ENCODE measurements at places on chromosomes 1 and 21.

DNA sequence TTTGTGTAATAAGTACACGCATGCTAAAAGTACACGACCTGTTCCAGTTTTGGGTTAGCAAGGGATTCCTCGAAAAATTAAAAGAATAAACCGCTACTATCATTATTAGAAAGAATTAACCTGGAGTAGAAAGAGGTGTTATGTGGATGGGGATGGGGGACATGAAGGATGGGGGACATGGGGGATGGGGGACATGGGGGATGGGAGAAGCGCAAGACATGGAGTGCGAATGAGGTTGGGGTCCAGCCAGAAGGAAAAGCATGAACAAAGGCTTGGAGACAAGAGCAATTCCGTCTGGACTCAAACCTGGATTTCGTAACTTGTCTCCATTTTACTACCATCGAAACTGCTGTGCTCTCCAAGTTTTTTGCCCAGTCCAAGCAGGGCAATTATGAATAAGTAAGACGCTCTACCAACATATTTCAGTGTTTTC, 591 bp upstream of the KDM1A start:
- DNase-seq, result no peak

GRCh38 chr1:88595355-88596002, 88.6 kb upstream of the PKN2 start:
- no peak for DNase-seq

GRCh38 chr1:162755306-162755705, 35.2 kb upstream of the HSD17B7 start:
- DNase-seq, result no peak

DNA sequence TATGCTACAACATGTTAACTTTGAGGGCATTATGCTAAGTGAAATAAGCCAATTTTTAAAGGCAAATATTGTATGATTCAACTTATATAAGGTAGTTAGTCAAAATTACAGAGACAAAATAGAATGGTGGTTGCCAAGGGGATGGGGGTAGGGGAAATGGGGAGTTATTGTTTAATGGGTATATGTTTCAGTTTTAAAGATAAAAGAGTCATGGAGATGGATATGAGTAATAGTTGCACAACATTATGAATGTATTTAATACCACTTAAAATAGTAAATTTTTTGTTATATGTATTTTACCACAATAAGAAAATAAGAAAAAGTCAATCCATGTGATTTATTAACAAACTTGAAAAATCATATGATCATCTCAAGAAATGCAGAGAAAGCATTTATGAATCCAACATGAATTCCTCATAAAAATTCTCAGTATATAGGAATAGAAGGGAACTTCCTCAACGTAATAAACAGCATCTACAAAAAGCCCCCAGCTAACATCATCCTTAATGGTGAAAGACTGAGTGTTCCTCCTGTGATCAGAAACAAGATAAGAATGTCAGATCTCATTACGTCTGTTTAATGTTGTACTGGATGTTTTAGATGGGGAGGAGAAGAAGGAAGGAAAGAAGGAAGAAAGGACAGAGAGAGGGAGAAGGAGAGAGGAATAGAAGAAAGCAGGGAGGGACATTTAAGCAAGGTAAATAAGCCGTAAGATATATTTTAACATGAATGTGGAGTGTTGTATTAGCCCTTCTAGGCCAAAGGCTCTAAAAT, 6.7 kb upstream of the TSEN15 start:
- DNase-seq, result no peak

DNA sequence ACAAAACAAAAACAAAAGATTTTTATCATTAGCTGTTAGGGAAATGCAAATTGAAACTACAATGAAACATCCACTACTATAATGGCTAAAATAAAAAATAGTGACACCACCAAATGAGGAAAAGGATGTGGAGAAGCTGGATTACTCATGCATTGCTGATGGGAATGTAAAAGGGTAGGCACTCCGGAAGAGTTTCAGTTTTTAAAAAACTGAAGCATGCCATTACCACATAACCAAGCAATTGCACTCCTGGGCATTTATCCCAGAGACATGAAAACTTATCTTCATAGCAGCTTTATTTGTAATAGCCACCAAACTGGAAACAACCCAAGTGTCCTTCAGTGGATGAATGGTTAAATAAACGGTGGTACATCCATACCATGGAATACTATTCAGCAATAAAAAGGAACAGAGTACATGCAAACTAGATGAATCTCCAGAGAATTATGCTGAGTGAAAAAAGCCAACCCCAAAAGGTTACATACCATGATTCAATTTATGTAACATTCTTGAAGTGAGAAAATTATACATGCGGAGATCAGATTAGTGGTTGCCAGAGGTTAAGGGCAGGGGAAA, 14.5 kb upstream of the CFAP298 start:
- no peak for DNase-seq

DNA sequence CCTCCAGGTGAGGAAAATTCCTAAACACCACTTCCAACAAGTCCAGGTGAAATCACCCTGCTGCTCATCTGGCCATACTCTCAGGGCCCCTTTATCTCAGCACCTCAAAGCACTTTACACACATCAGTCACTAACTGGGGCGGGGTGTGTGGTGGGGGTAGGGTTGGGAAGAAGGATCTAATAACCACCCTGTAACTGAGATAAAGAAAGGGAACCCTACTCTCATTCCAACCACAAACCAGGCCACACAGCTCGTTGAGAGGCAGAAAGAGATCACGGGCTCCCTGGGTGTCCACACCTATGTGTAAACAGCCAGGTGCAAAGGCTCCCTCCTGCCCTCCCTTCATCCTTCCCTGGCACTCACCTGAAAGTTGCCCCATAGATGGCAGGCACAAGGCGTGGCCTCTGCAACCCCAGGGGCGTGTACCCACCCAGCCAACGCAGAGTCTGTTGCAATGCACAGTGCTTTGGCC, 20.4 kb downstream of the GPR161 start:
- DNase-seq, result no peak

- DNase-seq, result no peak
Measured at GRCh38 chr1:228474507-228474906, 12.7 kb upstream of the RNF187 start.

DNA sequence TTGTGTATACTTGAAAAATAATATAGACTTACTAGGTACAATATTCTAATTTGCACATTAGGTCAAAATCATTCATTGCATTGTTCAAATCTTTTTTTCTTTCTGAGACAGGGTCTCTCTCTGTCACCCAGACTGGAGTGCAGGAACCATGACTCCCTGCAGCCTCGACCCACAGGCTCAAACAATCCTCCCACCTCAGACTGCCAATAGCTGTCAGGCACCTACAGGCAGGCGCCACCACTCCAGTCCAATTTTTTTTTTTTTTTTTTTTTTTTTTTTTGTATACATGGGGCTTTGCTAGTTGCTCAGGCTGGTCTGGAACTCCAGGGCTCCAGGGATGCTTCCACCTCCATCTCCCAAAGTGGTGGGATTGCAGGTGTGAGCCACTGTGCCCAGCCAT, 656.9 kb downstream of the KCNT2 start:
- DNase-seq, result no peak

- DNase-seq, result no peak
Measured at GRCh38 chr1:172845371-172845770, 186.5 kb downstream of the FASLG start.

DNA sequence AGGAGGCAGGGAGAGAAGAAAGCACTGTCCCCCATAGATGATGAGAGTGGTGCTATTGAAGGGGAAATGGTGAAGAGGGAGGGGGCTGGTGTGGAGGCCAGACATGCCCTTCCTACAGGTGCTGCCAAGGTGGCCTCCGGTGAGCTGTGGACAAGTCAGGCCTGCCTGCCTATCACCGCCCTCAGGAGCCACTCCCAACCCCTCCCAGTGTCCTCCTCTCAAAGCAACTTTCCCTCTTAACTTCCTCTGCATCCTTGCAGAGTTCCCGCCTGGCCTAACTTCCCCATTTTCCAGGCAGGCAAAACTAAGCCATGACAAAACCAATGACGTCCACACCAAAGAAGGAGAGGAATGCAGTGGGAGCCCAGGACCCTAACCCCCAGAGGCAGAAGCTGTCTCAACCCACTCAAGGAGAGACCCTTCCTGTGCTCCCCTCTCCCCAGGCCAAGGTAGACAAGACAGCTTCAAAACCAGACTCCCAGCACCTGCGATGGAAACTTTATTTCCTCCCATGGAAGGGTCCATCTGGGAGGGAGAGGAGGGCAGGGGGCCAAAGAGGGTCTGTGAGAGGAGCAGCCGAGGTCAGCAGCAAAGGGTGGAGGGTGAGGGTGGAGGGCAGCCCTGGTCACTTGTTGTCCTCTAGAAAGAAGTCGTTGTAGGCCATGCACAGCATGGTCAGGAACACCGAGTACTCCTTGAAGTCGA, 1.0 kb upstream of the S100A6 start:
- no peak for DNase-seq

DNA sequence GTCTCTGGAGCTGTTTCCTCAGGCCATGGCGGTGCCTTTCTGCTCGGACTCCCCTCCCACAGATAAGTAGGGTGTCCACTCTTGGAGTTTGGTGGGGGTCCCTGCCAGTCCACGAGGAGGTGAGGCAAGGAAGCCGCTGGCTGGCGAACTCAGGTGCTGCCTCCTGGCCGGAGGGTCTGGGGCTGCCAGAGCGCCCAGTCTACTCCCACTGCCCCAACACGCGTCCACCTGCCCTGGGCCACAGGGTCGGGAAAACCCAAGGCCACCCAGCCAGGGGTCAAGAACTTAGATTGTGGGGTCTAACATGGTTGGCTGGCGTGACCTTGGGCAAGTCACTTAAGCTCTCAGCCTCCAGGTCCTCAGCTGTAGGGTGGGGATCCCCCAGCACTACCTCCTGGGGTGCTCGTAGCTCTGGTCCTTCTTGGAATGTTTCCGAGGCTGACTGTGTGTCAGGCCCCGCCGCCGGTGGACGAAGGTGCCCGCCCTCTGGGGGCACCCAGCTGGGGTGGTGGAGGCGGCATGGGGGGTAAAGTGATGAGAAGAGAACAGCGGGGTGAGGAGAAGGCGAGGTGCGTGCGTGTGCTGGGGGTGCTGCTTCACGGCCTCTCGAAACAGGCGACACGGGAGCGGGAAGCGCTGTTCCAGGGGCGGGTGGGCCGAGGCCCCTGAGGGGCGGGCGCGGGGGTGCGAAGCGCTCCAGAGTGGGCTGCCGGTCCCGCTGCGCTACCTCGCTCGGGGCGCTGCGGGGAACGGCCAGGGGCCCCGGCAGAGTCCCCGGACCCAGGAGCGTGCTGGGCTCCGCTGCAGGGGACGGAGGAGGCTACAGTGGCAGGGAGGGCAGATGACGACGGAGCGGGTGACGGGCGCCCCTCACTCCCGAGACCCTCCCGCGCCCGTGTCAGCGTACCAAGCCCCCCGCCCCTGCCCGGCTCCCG, 1.2 kb downstream of the SH2D5 start:
- no peak for DNase-seq

GRCh38 chr1:246805135-246805716, 81.0 kb downstream of the SCCPDH start:
- DNase-seq, result no peak
